Cardiac ventricle fibroblast (primary cell): ENCODE measurements at places on chromosomes 7 and 10. TPM values are rescaled to one million over a fixed set of nuclear protein-coding genes. Genes with fewer than 3 reads are reported as not detected.

ETV1 gene
- 9.0 and 17.6 TPM in 2 replicates for total RNA-seq

C10orf143 gene
- 1.1 and 3.2 TPM in 2 replicates for total RNA-seq

CAMK1D gene
- total RNA-seq, result 1.3 and 1.6 TPM in 2 replicates

KCP gene
- not detected in 2 replicates for total RNA-seq

RBM20 gene
- not detected in 2 replicates for total RNA-seq

TSPAN15 gene
- total RNA-seq, result 4.9 and 5.5 TPM in 2 replicates

AGMO gene
- total RNA-seq, result 0.69 and 1.2 TPM in 2 replicates

PON2 gene
- 43.3 and 53.4 TPM in 2 replicates for total RNA-seq

ZNF25 gene
- total RNA-seq, result 7.6 and 9.1 TPM in 2 replicates

PRF1 gene
- not detected in 2 replicates for total RNA-seq

C10orf105 gene
- total RNA-seq, result 0.06 TPM in 1 of 2 replicates, not detected in the other
